ENCODE measurements at places on chromosomes 2 and 18.

- no peak for DNase-seq
These were observed 4.5 kb upstream of the CTIF start for GRCh38 chr18:48534364-48534763.

DNA sequence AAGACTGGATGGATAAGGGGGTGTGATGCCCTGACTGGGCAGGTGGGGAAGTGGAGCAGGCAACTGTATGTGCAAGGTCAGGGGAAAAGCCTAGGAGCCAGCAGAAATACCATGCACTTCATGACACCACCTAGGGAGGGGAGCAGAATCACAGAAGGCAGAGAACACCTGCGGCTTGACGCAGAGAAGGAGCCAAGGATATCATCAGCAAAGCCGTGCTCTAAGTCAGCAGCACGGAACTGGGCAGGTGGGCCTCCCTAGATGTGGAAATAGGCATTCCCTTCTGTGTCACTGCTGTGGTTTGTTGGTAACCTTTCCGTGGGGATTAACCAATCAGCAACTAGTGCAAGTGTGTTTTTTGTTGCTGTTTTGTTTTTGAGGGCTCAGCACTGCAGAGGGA is 41.3 kb downstream of the HDLBP start:
- DNase-seq: no peak

GRCh38 chr18:59876310-59876626 is 23.5 kb upstream of the PMAIP1 start:
- DNase-seq: no peak

DNA sequence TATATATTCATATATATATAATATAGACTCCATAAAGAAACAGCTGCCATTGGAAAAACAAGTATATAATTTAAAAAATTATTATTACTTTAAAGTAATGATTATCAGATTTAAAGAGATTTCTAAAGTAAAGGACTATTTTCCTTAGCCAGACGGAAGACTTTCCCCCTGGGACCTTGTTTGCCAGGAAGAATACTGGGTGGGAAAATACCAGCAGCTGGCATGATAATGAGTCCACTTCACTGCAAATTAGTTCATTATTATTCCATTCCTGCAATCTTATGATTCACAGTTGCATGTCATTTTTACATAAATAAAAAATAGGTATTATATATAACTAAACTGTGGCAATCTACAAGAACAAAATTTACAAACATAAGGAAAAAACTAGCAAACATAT is 339.8 kb upstream of the CDH7 start:
- no peak for DNase-seq

DNA sequence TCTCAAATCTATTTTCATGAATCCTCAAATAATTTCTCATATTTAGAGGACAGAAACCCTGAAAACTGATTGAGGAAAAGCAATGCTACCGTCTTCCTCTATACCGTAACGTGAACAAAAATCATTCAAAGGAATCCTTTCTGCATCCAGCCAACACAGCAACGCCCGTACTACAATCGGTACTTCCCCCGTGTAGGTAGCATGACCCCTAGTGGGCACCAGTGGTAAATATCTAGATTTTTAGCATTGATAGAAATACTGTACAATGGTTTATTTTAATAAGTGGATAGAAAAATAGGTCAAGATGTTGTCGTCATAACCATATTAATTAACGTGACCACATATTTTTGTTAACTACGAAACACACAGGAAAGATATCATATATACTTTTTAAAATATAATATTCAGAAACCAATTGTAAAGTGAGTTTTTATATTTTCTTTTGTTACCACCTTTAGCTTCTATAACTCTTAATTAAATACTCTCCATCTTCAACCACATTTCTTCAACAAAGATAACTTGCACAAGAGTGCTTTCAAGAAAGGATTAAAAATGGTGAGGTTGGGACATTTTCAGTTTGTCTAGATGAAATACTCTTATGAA is 194.1 kb downstream of the SS18 start:
- peak; percentile 50 for DNase-seq

All from kidney capillary endothelial cell (primary cell).